AG08395 (cell line): ENCODE measurements at places on chromosomes 7 and 10.
A peak's percentile ranks its signal among the peaks of the same experiment; 100 is the strongest.

DNA sequence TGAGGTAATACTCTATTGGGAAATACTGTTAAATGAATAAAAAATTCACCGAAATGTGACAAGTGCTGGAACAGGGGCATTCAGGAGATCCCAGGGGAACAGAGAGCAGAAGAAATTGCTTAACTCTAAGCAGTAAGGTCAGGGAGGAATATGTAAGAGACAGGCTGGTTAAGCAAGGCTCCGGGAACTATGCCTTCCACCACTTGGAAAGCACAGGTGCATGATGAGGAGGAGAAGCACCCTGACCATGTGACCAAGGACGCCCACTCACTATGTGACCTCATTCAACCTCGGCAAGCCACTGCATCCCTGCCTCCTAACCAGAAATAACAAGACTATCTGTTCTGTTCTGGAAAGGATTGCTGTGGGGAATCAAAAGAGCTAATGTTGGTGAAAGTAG lies 218.4 kb downstream of the ELMO1 start:
- no peak for DNase-seq

- no peak for DNase-seq
Observed at GRCh38 chr7:73918926-73919693, 58.2 kb downstream of the TMEM270 start.

GRCh38 chr7:114548081-114548980 lies 133.7 kb downstream of the FOXP2 start:
- DNase-seq, result no peak

DNA sequence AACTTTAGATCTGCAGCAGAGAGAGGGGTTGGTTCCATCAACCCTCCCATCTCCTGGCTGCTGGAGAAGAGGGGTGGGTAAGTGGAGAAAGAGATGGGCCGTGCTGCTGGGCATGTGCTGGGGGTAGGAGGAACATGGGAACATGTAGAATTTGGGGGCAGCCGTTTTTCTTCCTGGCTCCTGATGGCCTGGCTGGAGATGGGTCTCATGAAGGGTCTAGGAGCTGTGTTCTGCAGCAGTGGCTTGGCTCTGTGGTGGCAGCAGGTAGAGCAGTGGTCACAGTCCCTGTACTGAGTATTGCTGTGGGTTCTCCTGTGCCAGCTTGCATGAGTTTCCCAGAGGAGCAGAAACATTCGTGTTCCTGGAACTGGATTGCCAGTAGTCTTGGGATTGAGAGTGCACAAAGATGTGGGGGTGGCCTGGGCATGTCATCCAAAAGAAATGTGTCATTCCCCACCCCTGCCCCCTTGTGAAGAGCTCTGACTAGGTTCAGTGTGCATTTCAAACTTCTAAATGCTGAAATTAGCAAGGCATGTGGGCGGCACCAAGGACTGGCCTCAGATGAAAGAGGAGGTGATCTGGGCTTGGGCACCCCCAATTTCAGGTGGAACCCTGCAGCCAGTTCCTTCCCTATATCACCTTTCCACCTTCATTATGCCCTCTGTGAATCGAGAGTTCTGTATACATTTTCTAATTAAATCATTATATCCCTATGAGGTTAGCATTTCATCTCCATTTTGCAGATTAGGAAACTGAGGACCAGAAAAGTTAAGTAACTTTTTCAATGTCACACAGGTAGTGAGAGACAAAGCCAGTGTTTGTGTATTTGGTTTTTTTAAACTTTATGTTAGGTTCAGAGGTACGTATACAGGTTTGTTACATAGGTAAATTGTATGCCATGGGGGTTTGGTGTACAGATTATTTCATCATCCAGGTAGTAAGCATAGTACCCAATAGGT lies 2.1 kb downstream of the CHST3 start:
- DNase-seq, result peak; percentile 69

DNA sequence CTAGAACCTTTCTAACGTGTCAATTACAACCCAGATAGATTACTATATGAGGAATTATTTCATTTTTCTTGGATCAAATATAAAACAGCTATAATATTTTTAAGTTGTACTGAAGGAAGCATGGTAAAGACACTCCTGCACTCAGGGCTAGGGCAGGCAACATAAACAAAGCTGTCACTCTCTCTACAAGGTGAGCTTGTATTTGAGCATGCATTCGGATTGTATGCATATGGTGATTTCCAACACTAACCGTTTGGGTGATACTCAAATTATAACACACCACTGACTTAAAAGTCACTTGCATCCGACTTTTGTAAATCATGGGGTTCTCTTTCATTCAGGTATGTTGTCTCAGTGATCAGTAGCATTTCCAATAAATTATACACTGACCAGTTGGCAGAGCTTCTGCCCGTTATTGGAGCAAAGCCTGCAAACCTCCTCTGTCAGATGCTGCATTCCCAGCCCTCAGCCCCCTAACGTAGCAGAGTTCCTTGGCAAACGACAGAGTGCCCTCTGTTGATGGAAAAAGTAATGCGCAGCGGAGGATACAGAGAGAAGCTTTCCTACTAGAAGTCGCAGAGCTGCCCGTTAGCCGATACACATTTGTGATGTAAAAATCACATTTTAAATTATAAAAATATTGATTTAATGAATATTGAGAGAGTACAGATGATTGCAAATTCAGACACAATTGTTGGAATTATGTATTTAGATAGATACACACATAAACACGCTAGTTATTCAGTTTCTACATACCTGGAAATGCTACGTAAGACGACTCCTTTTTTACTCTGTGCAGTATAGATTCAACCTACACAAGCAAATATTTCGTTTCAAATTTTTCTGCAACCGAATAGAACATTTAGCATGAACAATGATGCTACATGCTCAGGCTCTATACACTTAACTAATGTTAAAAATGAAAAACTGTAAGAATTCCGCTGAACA lies 173.9 kb upstream of the SP4 start:
- peak; percentile 23 for DNase-seq

- DNase-seq, result no peak
Observed at GRCh38 chr7:158975526-158976467, 119.4 kb downstream of the DYNC2I1 start.

DNA sequence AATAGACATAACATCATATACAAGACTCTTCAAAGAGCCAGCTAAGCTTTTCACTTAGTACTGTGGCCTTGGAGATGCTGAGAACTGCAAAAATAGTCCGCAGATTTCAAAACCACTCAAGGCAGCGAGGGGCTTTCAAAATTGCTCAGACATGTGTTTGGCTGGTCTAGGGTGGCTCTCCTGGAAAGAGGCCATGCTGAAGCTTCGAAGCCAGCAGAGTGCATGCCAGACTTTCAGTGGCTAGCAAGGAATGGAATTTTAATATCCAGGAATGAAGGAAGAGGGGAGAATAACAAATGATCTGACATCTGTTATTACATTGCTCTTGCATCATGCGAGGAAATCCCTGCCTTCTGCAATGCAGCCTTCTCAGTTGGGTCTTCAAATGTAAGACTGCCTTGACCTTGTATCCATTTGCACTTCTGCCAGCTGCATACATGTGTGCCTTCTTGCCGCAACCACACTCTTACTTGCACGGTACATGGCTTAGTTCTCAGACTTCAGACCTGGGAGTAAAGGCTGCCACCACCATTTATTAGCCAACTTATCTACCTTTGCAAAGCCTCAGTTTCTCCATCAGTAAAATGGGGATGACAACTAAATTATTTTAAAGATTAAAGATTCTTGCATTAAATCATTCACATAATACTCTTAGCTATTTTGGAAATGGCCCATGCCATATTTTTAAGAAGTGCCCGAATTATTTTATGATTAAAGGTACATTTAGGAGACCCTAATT lies 55.9 kb downstream of the ITIH5 start:
- peak; percentile 79 for DNase-seq

GRCh38 chr7:5554287-5554610 lies 130.6 kb upstream of the TNRC18 start:
- DNase-seq, result no peak

GRCh38 chr7:94195813-94196212 lies 191.7 kb upstream of the BET1 start:
- DNase-seq, result no peak

GRCh38 chr7:126840869-126841268 lies 411.9 kb downstream of the GRM8 start:
- DNase-seq, result no peak

- DNase-seq, result peak; percentile 51
Observed at GRCh38 chr10:77626266-77626935, 11.2 kb downstream of the KCNMA1 start.

DNA sequence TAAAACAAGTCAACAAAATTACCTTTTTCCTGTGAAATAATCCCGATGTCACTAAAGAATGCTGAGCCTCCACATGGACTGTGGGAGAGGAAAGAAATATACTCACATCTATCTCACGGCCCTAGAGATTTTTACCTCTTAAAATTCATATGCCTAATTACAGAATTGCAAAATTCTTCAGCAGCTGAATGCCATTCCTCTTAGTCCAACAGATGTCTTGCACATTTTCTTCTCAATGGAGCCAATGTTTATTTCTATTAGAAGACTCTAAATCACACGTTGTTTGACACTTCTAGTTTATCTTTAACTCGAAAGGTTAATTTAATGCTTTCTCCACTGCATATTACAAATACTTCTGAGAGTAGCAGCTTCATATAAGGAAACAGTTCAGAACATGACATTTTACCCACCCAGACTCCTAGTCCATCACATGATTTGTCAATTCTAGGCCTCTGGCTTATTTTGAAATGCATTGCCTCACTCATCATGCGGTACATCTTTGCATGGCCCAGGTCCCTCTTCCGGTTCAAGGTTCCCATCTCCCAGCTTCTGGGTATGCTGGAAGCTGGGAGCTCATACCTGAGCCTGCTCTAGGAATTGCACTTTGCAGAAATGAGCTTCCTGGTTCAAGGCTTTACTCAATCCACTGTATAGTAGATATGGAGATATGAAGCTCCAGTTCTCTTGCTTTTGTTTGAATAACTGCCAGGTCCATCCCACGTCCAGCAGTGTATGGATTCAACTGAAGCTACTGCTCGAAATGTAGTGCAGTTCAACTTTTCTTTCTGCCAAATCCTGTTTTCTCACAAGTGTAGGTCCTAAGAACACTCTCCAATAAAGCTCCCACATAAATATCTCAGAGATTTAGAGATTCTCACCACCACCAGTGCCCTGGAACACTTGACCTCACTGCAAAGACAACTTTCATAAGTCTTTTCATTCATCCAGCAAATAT lies 306.2 kb downstream of the GPR37 start:
- peak; percentile 44 for DNase-seq

GRCh38 chr7:29854257-29854938 lies 48.1 kb downstream of the WIPF3 start:
- DNase-seq, result no peak

DNA sequence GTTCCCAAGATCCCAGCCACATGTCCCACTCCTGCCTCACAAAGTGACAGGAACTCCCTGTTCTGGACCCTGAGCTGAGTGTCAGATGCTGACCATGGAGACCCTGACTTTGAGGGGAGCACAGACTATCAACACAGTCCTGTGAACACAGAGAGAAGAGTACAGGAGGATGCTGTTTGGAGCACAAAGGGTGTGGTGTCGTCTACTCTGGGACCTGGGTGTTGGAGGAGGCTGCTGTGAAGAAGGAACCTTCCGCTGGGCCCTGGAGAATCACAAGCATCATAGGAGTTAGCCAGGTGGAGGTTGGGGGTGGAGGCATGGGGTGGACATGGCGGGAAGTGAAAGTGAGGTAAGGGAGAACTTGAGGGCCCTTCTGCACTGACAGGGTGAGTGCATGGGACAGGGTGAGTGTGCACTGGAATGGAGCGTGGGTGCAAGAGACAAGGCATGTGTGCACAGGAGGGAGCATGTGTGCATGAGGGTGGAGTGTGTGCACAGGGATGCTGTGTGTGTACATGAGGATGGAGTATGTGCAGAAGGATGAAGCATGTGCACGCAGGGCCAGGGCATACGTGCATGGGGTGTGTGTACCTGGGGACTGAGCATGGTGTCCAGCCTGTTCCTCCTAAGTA lies 70.7 kb upstream of the ANTXRL start:
- DNase-seq, result no peak

DNA sequence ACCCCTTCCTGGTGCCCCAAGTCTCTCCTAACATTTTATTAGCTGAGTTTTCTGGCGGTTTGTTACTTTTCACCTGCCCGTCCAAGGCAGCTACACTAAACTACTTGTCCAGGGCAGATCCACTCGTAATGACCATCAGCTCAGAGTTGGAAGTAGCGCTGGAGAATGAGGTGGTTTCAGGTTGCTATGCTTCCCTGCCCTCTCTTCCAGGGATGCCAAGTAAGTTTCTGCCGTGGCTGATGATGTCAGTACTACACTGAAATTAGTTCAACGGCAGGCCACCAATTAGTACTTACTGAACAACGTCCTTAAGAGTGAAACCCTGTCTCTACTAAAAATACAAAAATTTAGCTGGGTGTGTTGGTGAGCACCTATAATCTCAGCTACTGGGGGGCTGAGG lies 55.2 kb downstream of the DIP2C start:
- DNase-seq, result no peak

DNA sequence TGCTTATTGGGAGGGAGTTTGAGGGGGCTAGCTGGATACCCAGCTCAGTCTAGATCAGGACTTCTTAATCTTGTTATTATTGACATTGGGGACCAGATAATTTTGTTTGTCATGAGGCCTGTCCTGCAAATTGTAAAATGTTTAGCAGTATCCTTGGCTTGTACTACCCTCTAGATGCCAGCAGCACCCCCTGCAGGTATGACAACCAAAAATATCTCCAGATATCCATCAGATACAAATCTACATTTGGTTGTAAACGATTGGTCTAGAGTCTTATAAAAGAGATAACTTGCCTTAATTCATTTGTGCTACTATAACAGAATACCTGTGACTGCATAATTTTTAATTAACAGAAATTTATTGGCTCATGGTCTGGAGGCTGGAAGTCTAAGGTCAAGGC lies 1232.2 kb downstream of the XPNPEP1 start:
- no peak for DNase-seq

GRCh38 chr7:96484845-96485244 lies 162.9 kb upstream of the SLC25A13 start:
- DNase-seq, result no peak

DNA sequence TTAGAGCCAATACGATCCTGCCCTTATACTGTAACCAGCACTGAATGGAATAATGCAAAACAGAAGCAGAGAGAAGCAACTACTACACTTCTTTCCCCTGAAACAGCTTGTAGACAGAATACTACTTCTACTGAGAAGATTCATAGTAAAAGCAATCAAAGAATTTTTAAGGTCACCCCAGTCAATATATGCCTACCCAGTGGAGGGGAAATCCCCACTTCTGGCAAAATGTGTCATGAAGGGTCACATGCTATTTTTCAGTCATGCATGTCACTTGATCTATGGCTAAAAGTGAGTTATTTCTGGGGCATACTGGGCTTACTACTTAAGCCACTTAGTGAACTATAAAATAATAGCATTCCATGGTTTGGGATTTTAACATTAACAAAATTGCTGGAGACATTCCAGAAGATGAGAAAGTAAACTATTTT lies 25.6 kb downstream of the IRF5 start:
- no peak for DNase-seq
